ENCODE measurements at places on chromosomes 7 and 10.

DNA sequence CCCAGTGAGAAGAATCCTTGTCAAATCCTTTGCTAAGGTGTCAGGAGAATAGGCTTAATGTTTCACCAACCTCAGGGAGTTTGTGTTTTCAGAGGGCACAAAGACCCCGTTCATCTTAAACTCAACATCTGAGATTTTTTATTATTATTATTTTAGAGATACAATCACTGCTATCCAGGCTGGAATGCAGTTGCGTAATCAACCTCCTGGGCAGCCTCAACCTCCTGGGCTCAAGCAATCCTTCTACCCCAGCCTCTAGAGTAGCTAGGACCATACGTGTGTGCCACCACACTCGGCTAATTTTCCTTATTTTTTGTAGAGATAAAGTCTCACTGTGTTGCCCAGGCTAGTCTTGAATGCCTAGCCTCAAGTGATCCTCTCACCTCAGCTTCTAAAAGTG, 599.2 kb downstream of the KCNMA1 start:
- no peak for DNase-seq

DNA sequence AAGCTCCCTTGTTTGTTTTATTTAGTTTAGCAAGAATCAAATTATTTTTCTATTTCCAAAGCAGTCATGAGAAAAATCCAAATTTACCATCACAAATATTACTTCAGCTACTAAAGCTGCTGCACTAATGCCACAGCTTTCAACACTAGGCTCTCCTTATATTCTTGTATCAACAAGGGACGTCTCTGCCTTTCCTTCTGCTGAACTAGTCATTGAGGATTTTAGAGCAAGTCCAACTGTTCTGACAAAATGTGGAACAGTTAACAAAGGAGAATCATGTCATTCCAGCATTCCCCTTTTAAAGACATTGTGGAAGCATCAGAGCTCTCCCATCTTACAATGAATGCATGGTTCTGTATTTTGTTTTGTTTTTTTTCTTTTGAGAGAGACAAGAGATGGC, 28.6 kb downstream of the FAM13C start:
- no peak for DNase-seq

DNA sequence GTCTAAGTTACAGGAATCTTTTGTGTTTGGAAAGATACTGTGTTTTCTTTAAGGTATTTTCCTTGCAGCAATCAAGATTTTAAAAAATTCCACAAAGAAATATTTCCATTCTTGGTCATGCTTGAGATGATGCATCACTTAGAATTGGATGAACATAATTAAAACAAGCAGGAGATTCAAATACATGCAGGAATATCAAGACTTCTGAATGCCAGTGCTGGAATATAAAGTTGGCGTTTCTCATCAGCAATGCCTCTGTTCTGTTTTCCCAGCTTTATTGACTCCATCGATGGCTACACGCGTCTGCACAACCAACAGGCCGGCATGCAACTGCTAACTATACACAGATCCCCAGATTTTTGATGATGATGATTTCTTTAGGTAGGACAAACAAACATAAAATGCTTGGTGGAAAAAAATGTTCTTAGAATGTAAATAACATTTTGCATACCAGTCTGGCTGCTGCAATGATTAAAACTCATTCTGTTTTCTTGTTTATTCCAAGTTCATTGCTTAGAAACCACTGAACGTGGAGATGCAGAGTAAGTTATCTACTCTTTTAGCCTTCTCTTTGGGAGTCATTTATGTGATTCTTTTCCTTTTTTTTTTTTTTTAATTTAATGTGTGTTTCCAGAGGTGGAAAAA, 91.3 kb upstream of the FAM171A1 start:
- no peak for DNase-seq

DNA sequence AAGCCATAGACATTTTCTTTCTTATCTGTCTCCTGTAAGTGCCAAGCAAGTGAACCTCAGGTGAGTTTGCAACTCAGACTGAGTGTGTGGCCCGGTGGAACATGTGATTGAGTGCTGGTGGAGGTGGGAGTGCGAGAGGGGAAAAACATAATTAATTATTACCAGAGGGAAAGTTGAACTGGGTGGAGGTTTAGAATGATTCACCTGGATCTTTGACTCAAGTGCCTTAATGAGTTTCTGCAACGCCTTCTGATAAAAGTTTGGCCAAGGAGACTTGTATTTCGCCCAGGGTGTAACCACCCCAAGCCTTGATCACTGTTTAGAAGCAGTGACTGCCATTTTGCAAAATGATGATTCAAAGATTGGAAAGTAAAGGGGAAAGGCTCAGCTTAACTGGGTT, 513.9 kb downstream of the GATA3 start:
- no peak for DNase-seq

DNA sequence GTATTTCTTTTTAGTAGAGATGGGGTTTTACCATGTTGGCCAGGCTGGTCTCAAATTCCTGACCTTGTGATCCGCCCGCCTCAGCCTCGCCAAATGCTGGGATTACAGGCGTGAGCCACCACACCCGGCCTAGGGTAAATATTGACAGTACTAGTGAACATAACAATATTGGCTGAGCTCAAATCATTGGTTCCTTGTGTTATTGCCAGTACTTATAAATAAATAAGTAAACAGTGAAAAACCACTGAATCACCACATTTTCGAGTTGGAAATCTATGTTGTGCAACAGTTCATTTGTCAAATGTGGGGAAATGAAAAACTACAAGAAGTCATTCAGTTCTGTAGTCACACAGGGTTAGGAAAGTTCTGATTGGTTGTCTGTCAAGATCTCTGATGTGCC, 15.8 kb downstream of the RPP30 start:
- no peak for DNase-seq

DNA sequence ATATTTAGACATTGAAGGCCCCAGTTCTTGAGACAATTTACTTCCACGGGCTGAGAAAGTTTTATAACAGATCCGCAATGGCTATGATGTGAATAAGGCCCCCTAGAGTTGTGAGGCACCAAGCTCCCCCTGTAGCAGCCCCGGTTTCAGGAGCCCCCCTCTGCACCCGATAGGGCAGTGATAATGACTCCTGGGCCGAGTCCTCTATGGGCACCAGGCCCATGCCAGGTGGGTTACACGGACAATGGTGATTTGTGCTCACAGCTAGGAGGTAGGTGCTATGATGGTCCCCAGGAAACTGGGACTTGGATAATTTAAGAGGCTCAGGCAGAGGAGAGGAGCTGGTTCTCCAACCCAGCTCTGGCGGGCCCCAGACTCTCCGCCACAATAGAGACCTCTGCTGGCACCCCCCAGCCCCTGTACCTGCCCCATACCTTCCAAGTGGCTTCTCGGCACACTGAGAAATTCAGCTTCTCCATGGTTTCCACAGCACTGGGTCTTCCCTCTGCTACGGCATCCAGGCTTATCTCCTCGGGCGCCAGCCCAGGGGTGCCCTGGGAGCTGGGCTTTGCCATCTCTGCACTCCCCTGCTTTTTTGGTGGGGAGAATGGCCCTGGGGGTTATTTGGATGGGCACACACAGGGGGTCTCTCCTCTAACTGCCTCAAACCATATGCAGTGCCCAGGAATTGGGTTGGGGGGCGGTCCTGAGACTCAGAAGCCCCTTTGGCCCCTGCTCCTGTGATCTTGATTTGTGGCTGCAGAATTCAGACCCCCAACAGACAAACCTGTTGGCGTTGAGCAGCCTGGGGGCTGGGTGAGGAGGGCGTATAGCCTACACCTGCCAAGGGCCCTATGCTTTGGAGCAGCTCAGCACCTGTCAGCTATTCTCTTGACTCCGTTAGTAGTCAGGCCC, 12.2 kb upstream of the KCP start:
- no peak for DNase-seq
